GM20000 (cell line): ENCODE measurements at places on chromosomes 16 and 17.

GRCh38 chr16:72992142-72992601 lies 55.8 kb downstream of the ZFHX3 start:
- DNase-seq, result no peak

- DNase-seq, result no peak
Observed at GRCh38 chr17:52532373-52532772, 373.9 kb upstream of the CA10 start.

DNA sequence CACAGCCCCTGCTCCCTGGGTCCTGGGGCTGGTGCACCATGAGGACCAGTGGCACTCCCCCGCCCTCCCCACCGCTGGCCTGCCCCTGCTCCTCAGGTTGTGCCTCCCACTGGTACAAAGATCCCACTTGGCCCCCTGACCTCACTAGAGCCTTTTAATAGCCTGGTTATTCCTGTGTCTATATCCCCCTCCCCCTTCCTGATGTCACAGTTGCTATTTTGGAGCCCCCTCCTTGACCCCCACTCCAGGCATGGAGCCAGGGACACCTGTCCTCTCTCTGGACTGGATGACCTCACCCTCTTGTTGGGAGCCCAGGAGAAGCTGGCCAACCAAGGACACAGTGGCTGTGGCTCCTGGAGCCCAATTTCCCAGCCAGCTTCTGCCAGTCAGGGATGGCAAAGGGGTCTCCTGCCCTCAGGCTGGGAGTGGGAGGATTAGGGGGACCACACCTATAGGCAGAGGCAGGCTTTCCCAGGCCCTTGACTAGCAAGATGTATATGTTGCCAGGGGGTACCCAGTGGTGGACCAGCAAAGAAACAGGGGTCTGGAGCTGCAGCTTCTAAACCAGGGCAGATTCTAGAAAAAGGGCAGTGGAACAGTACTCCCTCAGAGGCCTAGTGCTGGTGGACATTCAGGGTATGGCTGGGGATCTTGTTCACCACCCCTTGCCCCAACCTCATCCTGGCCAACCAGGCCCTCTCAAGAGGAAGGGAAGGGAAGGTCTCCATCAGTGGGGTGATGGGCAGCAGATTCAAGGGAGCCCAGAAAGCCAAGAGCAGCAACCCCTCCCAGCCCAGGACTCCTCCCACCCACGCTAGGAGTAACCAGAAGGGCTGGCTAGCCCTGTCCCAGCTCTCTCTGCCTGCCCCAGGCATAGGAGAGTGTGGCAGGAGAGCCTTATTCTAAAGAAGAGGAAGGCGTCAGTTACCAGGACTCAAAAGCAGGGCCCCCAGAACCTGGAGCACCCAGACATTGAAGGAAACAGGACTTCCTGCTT lies 10.9 kb downstream of the HDAC5 start:
- no peak for DNase-seq

DNA sequence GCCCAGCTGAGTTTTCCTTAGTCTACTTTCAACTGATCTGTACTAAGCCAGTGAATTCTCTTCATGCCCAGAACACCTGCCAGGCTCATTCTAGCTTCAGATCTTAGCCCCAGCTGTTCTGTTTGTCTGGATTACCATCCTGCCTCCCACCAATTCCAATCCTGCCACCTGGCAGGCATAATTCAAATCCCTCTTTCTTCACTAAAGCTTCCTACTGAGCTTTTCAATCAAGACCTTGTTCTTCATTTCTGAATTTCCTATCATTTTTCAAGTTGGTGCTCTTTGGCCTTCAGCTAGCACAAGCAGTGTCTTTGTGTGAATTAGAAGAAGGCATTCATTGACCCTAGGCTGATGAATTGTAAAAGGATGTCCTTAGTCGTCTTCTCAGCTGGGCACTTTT lies 357.6 kb downstream of the UTP18 start:
- no peak for DNase-seq

GRCh38 chr16:86496262-86496928 lies 13.9 kb upstream of the FOXF1 start:
- no peak for DNase-seq

DNA sequence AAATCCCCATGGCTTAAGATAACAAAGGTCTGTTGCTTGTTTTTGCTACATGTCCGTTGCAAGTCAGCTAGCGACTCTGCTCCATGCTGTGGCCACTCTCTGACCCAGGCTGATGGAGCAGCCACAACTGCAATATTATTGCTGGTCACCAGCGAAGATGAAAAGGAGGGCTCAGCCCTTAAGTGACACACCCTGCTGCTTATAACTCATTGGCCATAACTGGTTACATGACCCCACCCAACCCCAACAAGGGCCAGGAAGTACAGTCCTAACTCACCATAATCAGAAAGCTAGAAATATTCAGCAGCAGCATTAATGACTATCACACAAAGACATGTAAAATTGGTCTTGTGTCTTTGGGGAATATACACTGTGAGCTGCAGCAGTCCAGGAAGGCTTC lies 224.3 kb downstream of the SOX9 start:
- no peak for DNase-seq

DNA sequence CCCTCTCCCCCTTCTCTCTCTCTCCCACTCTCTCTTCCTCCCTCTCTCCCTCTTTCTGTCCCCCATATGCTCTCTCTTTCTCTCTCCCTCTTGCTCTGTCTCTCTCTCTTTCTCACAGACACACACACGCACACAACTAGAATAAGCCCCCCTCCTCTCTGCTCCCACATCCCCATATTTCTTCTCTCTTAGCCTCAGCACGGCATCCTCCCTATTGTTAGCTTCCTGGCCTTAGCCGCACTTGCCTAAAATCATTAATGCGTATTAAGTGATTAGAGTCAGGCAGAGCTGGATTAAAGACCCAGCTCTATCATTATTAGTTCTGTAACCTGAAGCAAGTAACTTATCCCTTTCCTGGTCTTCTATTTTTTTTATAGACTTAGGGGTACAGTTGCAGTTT lies 319.0 kb upstream of the C16orf82 start:
- no peak for DNase-seq

GRCh38 chr17:71084219-71084618 lies 914.9 kb downstream of the KCNJ2 start:
- DNase-seq, result no peak

- DNase-seq, result no peak
Observed at GRCh38 chr17:2892305-2892971, 96.2 kb downstream of the RAP1GAP2 start.

- DNase-seq, result peak; percentile 52
Observed at GRCh38 chr17:27609611-27610303, 21.2 kb upstream of the LGALS9 start.

DNA sequence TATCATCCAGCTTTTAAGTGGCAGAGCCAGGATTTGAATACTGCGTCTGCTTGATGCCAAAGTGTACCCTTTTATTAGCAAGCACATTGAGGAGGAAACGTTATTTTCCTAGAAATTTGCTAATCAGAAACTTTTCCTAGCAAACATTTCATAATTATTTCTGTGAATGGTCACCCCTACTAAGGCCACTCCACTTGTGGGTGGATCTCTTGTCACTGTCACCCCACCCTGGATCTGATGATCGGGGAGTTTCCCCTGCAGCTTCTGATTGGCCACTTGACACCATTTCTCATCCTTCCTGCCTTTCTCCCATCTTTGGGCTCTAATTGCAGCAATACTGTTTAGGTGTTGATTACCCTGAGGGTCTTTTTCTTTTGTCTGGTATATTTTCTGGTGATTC lies 35.9 kb downstream of the GPRC5B start:
- no peak for DNase-seq

DNA sequence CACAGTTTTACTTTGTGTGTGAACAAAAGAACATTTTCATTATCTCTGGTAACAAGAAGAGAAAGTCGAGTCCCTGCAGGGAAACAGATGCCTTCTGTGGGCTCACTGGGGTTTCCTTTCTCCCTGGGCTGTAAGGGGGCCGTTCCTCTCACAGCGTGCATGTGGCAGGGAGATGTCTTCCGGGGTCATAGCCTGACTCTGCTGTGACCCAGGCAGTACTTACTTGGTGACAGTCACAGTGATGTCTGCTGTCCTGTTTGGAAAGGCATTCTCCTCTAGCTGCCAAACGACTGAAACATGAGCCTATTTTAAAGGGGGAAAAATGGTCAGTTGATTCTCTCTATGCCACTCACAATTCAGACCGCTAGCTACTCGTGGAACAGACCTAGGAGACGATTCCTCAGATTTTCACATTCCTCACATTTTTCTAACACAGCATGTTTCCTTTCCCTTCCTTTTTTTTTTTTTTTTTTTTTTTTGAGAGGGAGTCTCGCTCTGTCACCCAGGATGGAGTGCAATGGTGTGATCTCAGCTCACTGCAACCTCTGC lies 7.3 kb downstream of the HASPIN start:
- DNase-seq, result no peak

DNA sequence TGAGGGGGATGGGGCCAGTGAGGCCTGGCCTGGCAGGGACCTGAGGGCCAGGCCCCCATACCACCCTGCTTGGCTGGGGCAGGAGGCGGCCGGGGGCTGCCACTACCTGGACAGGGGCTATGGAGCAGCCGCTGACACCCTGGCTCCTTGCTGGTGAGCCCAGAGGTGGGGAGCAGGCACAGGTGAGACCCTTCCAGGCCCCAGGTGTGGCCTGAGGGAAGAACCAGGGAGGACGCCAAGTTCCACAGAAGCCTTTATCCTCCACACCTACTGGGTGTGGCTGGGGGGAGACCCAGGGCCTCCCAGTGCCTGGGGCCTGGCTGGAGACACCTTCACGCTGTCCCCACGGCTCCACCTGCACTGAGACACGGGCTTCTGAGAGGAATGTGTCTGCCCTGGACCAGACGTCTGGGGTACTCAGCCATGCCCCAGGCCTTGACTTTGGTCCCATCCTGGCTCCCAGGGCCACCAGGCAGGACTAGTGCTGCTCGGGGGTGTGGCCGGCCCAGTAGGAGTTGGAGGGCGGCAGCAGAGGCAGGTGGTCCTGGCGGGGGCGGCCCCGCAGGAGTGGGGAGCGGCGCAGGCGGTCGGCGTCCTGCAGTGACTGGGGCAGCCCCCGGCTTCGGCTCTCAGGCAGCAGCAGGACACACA lies 4.7 kb downstream of the SLC22A31 start:
- DNase-seq, result no peak
